ENCODE measurements at places on chromosomes 16 and 17.
A peak's percentile ranks its signal among the peaks of the same experiment; 100 is the strongest.

- DNase-seq, result no peak
These were observed 765.6 kb downstream of the CDH11 start for GRCh38 chr16:64356267-64356666.

DNA sequence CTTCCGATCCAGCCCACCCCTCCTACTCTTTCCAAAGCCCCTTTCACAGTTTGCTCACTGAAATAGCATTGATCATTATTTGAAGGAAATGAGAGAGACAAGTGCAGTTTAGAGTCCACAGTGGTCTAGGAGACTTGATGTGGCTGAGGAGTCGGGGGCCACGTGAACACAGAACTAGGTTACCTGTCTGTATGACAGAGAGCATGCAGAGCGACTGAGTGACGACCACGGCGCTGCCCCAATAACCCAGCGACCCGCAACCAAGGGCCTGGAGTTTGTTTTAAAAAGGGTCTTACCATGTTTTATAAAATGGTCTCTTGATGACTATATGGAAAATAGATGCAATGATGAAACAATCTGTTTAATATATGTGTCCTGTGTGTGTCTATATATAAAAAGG lies 39.5 kb downstream of the NDEL1 start:
- no peak for DNase-seq

DNA sequence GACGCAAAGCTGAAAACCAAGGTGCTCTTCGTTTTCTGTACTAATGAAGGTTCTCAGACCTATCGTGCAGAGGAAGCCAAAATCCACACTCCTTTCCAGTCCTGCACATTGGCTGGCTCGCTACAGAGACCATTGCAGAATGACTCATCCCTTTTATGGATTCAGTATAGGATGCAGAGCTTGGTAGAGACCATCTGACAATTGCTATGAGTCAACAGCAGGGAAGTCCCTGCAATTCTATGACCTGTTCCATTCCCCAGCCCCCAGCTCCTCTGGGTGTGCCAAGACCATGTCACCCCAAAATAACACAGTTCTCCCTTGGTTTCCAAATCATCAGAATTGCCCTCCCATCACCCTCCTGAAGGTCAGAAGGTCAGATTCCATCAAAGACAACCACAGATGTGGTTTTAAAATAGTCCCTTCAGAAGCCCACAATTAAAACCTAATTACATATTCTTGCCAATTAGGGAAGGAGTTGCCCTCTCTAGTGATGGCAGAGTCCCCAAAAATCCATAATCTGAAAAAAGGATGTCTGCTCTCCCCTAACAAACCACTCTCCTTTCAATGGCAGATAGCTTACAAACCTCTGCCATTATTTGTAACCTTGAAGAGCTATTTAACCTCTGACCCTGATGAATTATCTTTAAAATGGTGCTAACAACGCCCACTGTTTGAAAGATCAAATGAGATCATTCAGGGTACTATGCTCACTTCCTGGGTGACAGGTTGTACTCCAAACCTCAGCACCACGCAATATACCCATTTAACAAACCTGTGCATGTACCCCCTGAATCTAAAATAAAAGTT lies 108.2 kb upstream of the RBBP6 start:
- DNase-seq, result peak; percentile 6

DNA sequence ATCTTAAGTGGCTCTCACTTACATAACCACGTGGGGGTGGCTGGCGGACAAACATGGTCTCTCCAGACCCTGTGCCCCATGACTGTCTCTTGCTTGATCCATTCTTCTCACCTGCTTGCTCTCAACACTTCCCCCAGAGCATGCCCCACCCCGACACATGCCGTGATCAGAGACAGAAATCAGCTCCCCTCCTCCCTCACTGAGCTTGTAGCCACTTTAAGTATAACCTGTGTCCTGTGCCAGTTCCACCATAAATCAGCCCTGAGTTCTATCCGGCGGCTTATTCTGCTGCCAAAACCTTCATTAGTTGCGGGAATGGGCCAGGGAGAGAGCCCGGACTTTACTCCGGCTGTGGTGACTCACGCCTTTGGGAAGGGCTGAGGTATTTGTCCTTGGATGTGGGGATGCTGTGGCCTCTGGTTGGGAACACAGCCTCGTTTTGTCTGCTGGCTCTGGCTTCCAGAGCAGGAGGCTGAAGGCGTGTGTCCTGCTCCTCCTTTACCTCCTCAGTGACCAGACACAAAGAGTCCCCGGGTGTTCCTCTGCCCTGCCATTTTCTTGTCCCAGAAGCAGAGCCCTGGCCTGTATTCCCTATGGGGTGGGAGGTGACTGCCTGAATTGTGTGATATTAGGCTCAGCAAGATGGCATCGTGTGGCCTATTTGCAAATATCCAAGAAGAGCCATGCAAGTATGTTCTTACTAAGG lies 21.1 kb downstream of the ANKRD40 start:
- DNase-seq, result no peak

- peak; percentile 23 for DNase-seq
These were observed 435 bp downstream of the RPRML start for GRCh38 chr17:46978489-46979146.

DNA sequence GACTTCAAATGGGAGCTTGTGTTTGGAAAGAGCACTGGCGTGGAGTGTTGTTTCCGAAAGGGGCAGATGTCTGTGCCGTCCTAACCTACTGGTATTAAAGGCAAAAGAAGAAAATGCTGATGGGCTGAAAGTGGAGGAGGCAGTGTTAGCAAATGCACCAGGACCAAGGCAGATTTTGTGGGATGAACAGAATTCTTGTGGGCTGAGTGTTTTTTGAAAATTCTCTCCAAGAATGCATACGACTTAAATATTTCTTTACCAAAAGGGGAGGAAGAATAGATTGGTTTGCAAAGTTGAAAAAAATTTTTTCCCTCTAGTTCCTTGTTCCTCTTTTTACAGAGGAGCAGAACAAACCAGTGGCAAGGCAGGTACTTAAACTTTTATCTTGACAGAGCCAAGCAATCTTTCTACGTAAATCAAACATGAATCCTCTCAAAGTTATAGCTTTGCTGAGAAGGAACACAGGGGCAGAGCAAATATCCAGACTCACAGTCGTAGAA lies 16.8 kb downstream of the MARCHF10 start:
- DNase-seq, result no peak

- no peak for DNase-seq
These were observed 494.1 kb downstream of the TOX3 start for GRCh38 chr16:52052818-52053217.

DNA sequence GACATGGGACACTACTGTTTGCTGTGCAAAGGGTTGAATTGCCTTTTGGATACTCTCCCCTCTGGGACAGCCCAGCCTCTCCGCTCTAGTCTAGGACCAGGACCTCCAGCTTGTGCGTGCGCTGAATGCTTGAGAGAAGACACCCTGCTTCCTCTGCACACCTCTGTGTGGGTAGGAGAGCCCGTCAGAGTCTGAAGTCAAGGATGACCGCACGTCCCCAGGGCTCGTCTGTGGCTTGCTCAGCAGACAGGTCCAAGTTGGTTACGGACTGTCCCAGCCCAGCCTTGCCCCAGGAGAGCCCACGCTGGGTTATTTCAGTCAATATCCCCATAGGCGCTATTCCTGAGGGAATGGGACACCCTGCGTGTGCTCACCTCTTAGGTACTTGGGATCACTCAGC lies 3.7 kb downstream of the C16orf89 start:
- no peak for DNase-seq

GRCh38 chr17:29008591-29008990 lies 2.8 kb upstream of the SEZ6 start:
- DNase-seq, result no peak

GRCh38 chr17:4585638-4585994 lies 1.3 kb downstream of the SMTNL2 start:
- no peak for DNase-seq

GRCh38 chr16:67942510-67943255 lies 1.2 kb downstream of the LCAT start:
- no peak for DNase-seq

GRCh38 chr16:52561910-52562741 lies 15.2 kb upstream of the TOX3 start:
- no peak for DNase-seq

DNA sequence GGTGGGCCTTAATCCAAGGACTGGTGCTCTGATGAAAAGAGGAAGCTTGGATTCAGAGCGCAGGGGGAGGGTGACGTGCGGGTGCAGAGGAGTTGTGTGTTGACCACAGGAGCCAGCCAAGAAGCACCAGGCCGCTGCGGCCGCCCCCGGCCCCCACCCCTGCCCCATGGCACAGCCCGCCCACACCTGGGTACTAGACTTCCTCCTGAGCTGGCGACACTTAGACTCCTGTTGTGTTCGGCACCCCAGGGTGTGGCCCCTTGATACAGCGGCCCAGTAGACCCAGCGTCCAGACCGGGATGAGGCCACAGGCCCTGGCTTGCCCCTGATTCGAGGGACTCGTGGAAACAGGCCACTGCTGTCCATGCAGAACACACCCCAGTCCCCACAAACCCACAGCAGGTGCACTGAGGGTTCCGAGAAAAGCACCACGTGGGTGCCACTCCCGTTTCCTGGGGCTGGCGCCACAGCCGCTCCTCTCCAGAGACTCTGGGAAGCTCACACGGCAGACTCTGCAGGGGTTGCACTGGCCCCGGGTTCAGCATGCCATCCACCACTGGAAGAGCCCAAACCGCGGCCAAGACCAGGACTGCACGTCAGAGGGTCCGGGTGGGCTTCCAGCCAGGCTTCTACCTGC lies 5.7 kb upstream of the SNAI3 start:
- peak; percentile 40 for DNase-seq

DNA sequence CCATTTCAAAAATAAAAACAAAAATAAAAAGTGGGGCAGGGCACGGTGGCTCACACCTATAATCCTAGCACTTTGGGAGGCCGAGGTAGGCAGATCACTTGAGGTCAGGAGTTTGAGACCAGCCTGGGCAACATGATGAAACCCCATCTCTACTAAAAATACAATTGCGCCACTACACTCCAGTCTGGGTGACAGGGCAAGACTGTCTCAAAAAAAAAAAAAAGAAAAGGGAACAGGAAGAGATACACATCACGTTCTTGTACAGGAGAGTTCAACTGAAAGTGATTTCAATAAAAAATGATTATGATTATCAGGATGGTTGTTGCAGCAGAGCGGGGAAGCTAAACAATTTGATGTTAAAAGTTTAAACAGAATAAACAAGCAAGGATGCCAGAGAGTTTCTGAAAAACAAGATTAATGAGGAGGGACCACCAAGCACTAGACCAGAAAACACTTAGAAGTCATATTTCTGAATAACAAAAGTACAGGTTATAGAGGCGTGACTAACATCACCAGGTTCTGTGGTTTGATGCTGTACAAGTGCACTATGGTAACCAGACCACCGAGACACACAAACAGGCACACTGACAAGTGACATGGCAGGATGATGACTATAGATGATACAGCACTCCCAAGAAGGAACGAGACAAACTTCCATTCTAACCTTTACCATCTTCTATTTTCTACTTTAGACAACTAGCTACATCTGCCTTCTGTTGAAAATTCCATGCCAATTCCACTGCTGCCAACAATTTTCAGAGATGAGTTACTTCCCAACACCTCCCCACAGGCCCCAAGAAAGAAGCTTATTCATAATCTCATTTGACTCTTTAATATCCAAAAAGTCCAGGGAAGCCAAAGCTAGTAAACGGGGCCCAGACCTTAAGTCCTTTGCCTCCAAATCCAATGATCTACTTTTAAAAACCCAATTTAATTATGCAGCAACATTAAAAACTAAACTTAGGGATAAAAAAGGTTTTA lies 11.8 kb downstream of the DNAJA2 start:
- peak; percentile 33 for DNase-seq

- no peak for DNase-seq
These were observed 21.5 kb upstream of the PSMD7 start for GRCh38 chr16:74275031-74275636.

DNA sequence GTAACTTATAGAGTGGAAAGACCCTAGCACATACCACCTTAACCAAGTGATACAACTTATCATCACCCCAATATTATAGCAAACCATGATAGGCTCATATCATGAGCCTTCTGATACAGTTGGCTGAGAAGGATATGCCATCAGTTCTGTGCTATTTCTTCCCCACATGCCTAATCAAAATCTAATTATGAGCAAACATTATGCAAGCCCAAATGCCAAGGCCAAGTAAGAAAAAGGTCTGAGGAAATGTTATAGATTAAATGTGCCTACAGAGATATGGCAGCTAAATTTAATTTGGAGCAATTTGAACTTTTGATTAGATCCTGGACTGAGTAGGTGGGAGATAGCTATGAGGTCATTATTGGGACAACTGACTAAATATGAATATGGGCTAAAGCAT lies 225.9 kb upstream of the PMFBP1 start:
- DNase-seq, result no peak

DNA sequence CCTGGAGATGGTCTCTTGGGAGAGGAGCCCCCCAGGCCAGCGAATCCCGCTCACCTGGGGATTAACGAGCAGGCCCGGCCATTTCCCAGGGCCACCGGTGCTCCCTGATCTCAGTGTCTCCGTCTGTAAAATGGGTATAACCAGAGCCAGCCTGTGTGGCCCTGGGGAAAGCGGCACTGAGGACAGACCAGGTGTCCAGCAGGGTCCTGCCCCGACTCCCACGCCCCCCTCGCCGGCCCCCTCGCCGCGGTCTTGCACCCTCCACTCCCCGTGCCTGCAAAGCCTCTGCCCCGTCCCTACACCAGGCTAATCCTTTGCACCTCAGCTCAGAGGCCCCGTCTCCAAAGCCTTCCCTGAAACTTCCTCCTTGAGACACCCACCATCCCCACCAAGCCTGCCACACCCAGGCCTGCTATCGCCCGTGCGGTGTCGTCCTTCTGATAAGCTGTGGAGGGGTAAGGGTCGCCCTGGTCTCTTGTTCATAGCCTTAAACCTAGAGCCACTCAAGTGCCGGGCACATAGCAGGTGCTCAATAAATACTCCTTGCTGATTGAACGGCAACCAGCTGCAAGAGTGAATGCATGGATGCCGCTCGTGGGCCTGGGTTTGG lies 259.1 kb downstream of the C16orf95 start:
- no peak for DNase-seq
